Hindlimb muscle (tissue), 1 donor: ENCODE measurements at places on chromosomes 6 and 20.

GRCh38 chr20:57682184-57683101, 27.4 kb downstream of the PMEPA1 start:
- peak; percentile 71 for DNase-seq

- DNase-seq, result no peak
Measured at GRCh38 chr6:87110636-87111035, 15.7 kb upstream of the CGA start.

DNA sequence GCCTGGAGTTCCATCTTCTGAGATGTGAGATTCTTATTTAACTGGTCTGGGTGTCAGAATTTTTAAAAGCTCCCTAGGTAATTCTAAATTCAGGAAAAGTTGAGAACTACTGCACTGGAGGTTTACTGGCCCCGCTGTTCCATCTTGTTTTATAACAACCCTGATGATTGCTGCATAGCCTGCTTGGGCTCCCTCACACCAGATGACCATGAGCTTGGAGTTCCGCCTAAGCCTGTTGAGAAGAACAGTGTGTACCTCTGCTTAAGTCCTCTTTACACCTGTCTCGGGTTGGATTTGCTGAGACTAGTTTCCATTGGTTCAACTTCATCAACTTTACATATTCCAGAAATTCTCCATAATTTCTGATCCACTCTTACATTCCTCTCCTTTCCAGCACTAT, 77.9 kb downstream of the FKBP5 start:
- DNase-seq, result no peak

DNA sequence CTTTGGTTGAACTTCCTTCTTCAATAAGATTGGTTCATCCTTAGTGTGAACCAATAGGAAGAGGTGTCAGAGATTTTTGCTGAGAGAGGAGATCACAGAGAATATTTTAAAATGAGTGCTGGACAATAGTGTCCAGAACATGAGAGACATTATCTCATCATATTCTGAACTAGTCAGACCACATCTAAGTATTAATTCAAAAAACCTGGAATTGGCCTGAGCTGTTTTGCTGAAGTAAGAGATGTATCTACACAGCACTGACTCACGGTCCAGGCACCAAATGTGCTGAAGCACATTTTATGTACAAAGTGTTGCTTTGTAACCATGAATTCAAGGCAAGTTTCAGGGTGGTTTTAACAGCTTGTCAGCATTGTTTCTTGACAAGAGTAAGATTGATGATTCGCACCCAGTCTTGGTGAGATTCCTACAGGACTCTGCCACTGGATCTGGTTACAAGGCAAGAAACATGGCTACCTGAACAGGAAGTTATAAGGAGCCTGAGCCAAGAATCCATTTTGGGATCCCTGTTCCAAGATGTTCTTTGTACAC, 178.2 kb upstream of the HEY2 start:
- no peak for DNase-seq

- DNase-seq, result no peak
Measured at GRCh38 chr6:136383268-136383937, 93.8 kb upstream of the BCLAF1 start.

DNA sequence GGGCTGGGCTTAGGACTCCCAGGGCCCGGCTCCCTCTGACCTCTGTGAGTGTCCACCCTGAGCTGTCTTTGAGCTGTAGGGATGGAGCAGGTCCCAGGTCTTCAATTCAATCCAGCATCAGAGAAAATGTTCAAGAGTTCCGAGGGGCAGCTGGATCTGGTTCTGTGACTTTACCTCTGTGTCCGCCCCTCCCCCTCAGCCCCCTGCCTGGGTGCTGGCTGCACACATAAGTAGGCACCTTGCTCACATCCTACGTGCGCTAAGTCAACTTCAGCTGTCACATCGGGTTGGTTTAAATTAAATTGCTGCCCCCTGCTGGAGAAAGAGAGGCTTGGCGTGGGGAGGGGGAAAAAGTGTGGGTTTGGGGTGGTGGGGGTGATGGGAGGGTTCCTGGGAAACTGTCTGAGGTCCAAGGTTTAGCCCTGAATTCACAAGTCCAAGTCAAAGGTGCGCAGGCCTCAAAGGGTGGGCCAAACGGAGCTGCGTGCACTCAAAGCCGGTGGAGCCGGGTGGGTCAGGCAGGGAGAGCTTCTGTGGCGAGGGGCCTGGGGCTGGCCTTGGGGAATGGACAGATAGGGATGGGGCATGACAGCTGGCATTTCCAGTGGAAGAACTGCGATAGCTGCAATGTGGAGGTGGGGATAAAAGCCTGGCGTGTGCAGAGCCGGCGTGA, 3.0 kb downstream of the WFDC5 start:
- DNase-seq, result no peak

- DNase-seq, result no peak
Measured at GRCh38 chr6:161091151-161091550, 99.6 kb downstream of the MAP3K4 start.

DNA sequence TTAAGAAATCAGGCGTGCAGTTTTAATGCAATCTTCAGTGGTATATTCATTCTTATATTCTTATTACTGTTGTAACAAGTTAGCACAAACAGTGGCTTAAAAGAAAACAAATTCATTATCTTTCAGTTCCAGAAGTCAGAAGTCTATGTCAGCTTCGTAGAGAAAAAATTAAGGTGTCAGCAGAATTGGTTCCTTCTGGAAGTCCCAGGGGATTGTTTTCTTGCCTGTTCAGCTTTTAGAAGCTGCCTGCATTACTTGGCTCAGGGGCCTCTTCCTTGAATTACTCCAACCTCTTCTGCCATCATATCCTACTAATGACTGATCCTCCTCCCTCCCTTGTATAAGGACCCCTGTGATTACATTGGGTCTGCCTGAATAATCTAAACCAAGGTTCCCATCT, 243.9 kb downstream of the ZNF217 start:
- DNase-seq, result no peak

DNA sequence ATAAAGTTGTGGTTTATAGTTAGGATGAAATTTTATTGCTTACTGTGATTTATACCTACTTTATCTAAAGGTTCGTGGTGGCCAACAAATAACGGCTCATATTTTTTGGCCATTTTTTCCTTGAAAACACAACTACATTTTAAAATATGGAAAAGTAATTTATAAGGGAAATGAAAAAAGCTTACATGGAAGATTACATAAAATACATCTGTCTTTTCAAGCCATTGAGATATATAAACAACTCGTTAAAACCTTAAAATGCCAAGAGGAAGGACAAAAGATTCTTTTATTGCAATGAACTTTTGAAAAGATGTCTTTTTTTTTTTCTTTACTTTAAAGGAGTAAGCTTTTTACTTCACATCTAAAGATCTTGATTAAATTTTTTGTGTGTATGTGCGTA, 55.4 kb upstream of the EYA4 start:
- no peak for DNase-seq

- peak; percentile 58 for DNase-seq
Measured at GRCh38 chr6:158536891-158537798, 22.7 kb upstream of the TMEM181 start.

GRCh38 chr20:602111-602970, 7.8 kb downstream of the TCF15 start:
- no peak for DNase-seq

DNA sequence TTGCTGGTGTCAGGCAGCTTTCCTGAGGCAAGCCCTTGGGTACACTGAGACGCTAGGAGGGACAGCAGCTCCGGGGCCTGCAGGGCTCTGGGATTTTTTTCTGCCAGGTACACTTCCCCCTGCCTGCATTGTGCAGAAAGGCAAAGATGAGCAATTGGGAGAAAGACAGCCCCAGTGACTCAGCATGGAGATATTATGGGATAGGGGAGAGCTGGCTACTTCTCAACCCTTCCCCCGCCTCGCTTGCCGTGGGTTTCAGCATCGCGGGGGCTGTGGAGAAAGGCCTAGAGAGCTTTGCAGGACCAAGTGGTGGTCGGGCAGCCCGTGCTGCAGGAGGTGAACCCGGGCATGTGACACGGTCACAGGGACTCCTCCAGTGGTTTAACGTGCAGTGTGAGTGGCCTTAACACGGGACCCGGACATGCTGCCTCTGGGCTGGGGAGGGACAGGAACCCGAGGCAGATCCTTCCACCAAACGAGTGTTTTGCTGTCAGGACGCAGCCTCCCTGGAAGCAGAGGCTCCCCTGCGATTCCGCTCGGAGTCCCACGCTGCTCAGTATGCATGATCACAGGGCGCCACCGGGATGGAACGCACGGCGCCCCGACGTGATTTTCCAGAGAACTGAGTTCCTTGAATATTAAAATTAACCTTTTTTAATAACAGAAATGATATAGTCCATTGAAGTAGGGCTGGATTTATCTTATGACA, 139.9 kb downstream of the CDH4 start:
- DNase-seq, result no peak

DNA sequence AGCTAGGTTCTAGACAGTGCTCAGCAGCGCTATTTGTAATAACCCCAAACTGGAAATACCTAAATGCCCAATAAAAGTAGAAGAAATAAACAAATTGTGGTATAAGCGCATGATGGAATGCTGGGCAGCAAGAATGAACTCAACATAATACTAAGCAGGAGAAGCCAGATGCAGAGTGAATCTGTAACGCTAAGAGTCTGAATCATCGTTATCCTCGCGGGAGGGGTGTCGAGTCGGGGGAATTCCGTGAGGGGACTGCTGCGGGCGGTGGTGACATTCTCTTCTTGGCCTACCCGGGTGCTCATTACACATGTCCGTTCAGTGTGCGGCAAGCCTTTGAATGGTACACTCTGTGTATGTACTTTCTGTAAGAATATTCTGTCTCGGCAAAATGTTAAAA, 83.7 kb downstream of the SULF2 start:
- DNase-seq, result no peak

- DNase-seq, result no peak
Measured at GRCh38 chr20:51087266-51087665, 64.4 kb upstream of the KCNG1 start.

DNA sequence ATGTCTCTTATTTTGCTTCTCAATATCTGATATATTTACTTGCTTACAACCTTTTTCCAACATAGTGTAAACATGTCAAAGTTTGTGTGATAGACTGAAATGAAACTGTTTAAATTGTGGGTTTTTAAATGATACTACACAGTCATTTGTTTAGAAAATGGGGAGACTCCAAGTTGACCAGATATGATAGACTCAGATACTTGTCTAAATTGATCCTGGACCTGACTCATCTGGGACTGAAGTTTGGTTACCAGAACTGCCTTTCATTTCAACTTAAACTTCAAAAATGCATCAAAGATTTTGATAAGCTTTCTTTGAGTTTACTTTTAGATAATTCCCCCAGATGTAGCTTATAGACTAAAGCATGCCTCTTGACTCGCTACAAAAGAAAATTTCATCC, 27.0 kb upstream of the PRL start:
- no peak for DNase-seq

DNA sequence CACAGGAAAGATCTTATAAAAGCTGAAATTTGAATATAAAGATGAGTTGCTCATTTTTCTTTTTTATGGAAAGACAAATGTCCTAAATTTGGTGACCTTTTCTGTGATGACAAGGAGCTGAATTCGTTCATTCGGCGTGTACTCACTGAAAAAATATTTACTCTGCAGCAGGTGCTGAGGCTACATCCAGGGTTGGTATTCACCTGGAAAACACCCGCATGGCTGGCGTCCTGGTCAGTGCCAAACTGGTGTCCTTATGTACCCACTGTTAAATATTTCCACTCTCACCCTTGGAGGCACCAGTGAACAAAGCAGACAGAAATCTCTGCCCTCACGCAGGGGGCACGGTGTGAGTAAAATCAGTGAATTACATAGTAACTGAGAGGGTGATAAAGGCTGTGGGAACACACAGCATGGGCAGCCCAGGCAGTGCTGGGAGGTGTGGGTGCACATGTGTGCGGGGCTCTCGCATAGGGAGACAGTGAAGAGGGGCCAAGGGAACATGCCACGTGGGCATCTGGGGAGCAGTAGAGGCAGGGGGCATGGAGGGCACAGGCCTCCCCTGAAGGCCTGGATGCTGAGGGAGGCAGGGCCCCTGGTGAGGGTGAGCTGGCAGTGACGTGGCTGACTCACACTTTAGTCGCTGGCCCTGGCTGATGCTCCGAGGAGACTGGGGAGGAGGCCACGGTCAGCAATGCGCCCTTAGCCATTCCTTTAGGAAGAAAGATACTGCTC, 89.7 kb downstream of the INSM1 start:
- no peak for DNase-seq

- peak; percentile 55 for DNase-seq
Measured at GRCh38 chr6:53943395-53943794, 148.6 kb downstream of the LRRC1 start.

- DNase-seq, result no peak
Measured at GRCh38 chr6:79152269-79152737, 74.2 kb upstream of the PHIP start.

- DNase-seq, result no peak
Measured at GRCh38 chr6:41785689-41786450, 1.6 kb upstream of the TOMM6 start.

GRCh38 chr6:74248966-74249365, 553.0 kb downstream of the CD109 start:
- no peak for DNase-seq

- peak; percentile 18 for DNase-seq
Measured at GRCh38 chr6:39520916-39521315, 198.4 kb upstream of the KCNK16 start.

GRCh38 chr6:13479206-13479800, 8.1 kb downstream of the GFOD1 start:
- DNase-seq, result no peak

GRCh38 chr6:157270308-157270707, 53.0 kb downstream of the TMEM242 start:
- no peak for DNase-seq

DNA sequence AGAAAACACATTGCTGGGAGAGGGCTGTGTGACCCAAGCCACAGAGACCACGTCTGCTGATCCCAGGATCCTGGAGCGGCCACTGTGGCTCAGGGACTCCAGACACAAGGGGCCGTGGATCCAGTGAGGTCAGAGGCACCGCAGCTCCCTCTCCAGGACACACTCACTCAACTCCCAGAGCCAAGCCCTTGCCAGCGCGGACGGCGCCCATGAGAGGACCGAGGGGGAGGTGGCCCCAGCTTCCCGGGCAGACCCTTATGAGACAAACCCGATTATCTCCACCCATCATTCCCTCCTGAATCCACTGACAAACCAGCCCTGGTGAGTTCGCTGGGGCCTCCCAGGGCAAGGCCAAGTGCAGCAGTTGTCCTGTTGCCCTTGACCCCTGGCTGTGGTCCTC, 201.2 kb downstream of the TAF4 start:
- DNase-seq, result no peak

- no peak for DNase-seq
Measured at GRCh38 chr6:144845186-144845585, 560.1 kb downstream of the UTRN start.

GRCh38 chr6:138944412-138944811, 43.6 kb downstream of the REPS1 start:
- DNase-seq, result no peak
